NCI-H2227 treated with DMSO at 0.1 percent for 48 hours (cell line): ENCODE measurements at places on chromosomes 5 and 9.

DNA sequence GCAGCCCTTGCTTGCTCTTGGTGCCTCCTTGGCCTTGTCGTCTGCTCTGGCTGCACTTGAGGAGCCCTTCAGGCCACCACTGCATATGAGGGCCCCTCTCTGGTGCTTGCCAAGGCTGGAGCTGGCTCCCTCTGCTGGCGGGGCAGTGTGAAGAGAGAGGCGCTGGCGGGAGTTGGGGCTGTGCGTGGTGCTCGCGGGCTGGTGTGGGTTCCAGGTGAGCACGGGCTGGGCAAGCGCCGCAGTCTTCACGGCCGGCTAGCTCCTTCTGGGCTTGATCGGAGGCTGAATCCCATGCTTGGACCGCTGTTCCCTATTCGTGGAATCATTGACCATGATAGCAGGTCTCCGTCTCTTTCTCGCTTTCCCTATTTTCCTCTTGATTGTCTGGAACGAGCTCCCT, 56.5 kb downstream of the XRCC4 start:
- DNase-seq, result no peak

DNA sequence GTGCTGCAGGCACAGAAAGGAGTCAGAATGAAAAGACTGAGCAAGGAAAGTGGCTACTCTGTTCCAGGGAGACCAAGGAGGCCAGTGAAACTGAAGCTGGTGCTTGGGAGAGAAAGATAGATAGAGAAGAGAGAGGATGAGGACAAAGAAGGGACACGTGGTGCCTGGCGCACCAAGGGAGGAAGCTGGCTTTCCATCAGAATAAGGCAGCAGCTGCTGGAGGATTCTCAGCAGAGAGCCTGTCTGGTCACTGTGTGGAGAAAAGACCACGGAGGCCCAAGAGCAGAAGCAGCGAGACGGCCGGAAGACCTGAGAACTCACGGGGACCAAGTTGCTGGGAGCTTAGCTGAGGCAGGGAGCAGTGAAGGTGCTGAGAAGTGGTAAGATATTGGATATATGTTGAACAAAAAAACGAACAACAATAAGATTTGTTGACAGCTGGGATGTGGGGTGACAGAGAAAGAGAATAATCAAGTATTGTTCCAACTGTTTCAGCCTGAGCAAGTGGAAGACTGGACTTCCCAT, 116.1 kb downstream of the SEMA5A start:
- DNase-seq, result no peak

DNA sequence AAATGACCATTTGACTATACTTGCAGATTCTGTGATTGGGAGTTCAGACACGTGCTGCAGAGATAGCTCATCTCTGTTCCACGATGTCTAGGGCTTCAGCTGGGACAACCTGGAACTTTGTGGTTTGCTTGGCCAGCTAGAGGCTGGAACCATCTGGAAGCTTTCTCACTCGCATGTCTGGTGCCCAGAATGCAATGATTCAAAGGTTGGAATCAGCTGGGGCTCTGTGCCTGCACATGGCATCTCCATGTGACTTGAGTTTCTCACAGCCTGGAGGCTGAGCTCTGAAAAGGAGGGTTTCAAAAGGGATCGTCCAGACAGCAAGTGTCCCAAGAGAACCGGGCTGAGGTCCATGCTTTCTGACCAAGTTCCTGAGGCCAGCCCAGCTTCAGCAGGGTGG, 465.2 kb downstream of the GADD45G start:
- no peak for DNase-seq

- no peak for DNase-seq
Observed at GRCh38 chr9:68950689-68951088, 63.2 kb downstream of the PRKACG start.

- no peak for DNase-seq
Observed at GRCh38 chr9:36914212-36914577, 119.9 kb downstream of the PAX5 start.
